ENCODE measurements at places on chromosomes 2 and 18. TPM values are rescaled to one million over a fixed set of nuclear protein-coding genes. Genes with fewer than 3 reads are reported as not detected.
A peak's percentile ranks its signal among the peaks of the same experiment; 100 is the strongest.

Gene PLB1
- 0.36 TPM for total RNA-seq

GRCh38 chr2:98775146-98775986 lies 44.4 kb upstream of the MGAT4A start:
- H3K4me1 ChIP-seq = peaks cover 13% of the 10 kb centered on the region
- H3K36me3 ChIP-seq = no peaks in the 10 kb centered on the region
- no peak overlapping the region for H3K27ac ChIP-seq
- no peak overlapping the region for H3K4me3 ChIP-seq
- DNase-seq = peak; percentile 54

GRCh38 chr18:3612315-3612714 lies 162.3 kb downstream of the TGIF1 start:
- H3K36me3 ChIP-seq = no peaks in the 10 kb centered on the region
- no peaks in the 10 kb centered on the region for H3K4me1 ChIP-seq
- DNase-seq = peak; percentile 42
- H3K4me3 ChIP-seq = no peak overlapping the region

- no peaks in the 10 kb centered on the region for H3K27me3 ChIP-seq
- H3K36me3 ChIP-seq = no peaks in the 10 kb centered on the region
- peak overlapping the region; percentile 78 for H3K27ac ChIP-seq
Observed at GRCh38 chr2:69797836-69798289, 31.6 kb upstream of the GMCL1 start.

GRCh38 chr2:69012310-69013141 lies 453 bp upstream of the ANTXR1 start:
- H3K27ac ChIP-seq = peak overlapping the region; percentile 92
- peaks cover 31% of the 10 kb centered on the region for H3K4me1 ChIP-seq
- H3K27me3 ChIP-seq = no peaks in the 10 kb centered on the region
- H3K36me3 ChIP-seq = no peaks in the 10 kb centered on the region
- peak overlapping the region; percentile 92 for H3K4me3 ChIP-seq

- H3K27ac ChIP-seq = no peak overlapping the region
- DNase-seq = no peak
- H3K4me1 ChIP-seq = no peaks in the 10 kb centered on the region
- no peak overlapping the region for H3K4me3 ChIP-seq
- no peaks in the 10 kb centered on the region for H3K36me3 ChIP-seq
- peaks cover 2% of the 10 kb centered on the region for H3K27me3 ChIP-seq
Observed at GRCh38 chr2:236550701-236551465, 18.7 kb upstream of the ACKR3 start.

DNA sequence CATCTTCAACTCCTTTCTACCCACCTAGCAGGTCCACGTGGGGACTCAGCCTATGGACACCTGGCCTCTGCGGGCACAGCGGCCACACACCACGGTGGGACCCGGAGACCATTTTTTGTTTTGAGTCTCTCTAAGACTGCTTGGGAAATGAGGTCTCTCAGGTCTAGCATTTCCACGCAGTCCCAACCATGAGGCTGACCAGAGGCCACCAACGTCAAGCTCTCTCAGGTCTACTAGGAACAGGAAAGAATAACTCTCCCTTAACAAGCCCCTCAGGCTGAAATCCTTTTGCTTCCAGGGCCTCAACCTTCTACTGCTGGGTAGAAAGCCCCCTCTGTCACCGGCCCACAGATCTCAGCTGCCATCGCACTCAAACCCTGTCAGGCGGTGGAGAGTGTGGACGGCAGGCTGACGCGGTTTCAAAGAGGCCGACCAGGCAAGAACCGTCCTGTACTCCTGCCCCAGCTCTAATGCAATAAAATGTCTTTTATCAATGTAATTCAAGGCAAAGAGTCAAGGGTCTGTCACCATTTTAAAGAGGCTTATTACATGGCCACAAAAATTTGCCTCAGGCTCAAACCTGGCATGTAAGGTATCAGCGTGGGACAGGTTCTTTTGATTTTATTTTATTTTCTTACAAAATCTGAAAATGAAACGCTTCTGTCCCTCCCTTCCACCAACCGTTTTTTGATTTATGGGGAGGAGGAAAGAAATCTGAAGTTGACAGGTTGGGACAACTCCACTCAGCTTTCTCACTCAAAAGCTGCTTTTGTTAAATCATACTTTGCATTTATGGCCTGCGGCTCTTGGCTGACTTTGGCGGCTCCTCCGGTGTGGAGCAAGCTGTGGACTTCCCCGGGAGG lies 74.0 kb downstream of the BCL11A start:
- no peak overlapping the region for H3K27ac ChIP-seq
- H3K36me3 ChIP-seq = no peaks in the 10 kb centered on the region
- no peak overlapping the region for H3K4me3 ChIP-seq
